ENCODE measurements at places on chromosomes 12 and 14. TPM values are rescaled to one million over a fixed set of nuclear protein-coding genes. Genes with fewer than 3 reads are reported as not detected.

Gene C12orf56
- not detected for total RNA-seq

- no peaks in the 10 kb centered on the region for H3K27me3 ChIP-seq
- H3K36me3 ChIP-seq: no peaks in the 10 kb centered on the region
- H3K4me3 ChIP-seq: no peak overlapping the region
- no peak for DNase-seq
- no peak overlapping the region for H3K27ac ChIP-seq
These were observed 12.8 kb downstream of the ACADS start for GRCh38 chr12:120738252-120739030.

GRCh38 chr12:1531654-1532374 lies 62.6 kb downstream of the FBXL14 start:
- no peak for DNase-seq
- H3K4me1 ChIP-seq: no peaks in the 10 kb centered on the region
- H3K36me3 ChIP-seq: no peaks in the 10 kb centered on the region
- no peak overlapping the region for H3K27ac ChIP-seq

Gene GUCY2C
- not detected for total RNA-seq

Gene DPPA3
- total RNA-seq: not detected

Gene PIWIL1
- total RNA-seq: not detected

- DNase-seq: no peak
- no peak overlapping the region for H3K4me3 ChIP-seq
- H3K27ac ChIP-seq: no peak overlapping the region
- peaks cover 10% of the 10 kb centered on the region for H3K4me1 ChIP-seq
- H3K36me3 ChIP-seq: no peaks in the 10 kb centered on the region
These were observed 75.0 kb upstream of the HIF1A start for GRCh38 chr14:61620130-61620946.

Gene IL23A
- 0.23 TPM for total RNA-seq

GRCh38 chr14:68368850-68369249 lies 424.0 kb downstream of the ZFP36L1 start:
- no peaks in the 10 kb centered on the region for H3K27me3 ChIP-seq
- H3K4me3 ChIP-seq: no peak overlapping the region
- no peaks in the 10 kb centered on the region for H3K36me3 ChIP-seq
- H3K4me1 ChIP-seq: peaks cover 21% of the 10 kb centered on the region
- H3K27ac ChIP-seq: no peak overlapping the region

Gene SLC6A15
- total RNA-seq: not detected

Gene DEGS2
- not detected for total RNA-seq

GRCh38 chr12:108670066-108670631 lies 36.5 kb upstream of the SELPLG start:
- H3K4me3 ChIP-seq: no peak overlapping the region
- no peak for DNase-seq
- H3K4me1 ChIP-seq: peaks cover 41% of the 10 kb centered on the region
- H3K27ac ChIP-seq: no peak overlapping the region

- H3K36me3 ChIP-seq: peaks cover 27% of the 10 kb centered on the region
- H3K27ac ChIP-seq: no peak overlapping the region
- no peak for DNase-seq
- no peaks in the 10 kb centered on the region for H3K27me3 ChIP-seq
- H3K4me1 ChIP-seq: peaks cover 26% of the 10 kb centered on the region
These were observed 26.1 kb upstream of the RTRAF start for GRCh38 chr14:51963286-51963685.

DNA sequence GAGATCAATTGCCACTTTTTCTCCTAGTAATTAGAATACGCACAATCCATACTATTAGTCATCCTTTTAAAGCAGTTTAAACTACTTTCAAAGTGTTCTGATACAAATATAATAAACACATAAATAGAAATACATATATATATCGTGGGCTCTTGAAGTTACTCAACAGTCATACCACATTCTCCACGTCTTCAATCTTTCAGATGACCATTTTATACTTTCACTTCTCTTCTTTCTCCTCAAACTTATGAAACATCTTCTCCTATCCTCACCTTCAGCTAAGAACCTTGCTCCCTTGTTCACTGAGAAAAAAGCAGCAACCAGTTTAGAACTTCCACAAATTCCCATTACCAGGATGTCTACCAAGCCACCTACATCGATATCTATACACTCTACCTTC lies 19.2 kb downstream of the CEP290 start:
- H3K27me3 ChIP-seq: no peaks in the 10 kb centered on the region
- no peak for DNase-seq
- H3K27ac ChIP-seq: no peak overlapping the region
- H3K36me3 ChIP-seq: no peaks in the 10 kb centered on the region

Gene KCNH3
- total RNA-seq: 0.35 TPM

GRCh38 chr12:59695379-59695778 lies 99.5 kb downstream of the SLC16A7 start:
- H3K36me3 ChIP-seq: no peaks in the 10 kb centered on the region
- no peak overlapping the region for H3K27ac ChIP-seq
- DNase-seq: no peak
- no peaks in the 10 kb centered on the region for H3K27me3 ChIP-seq
- H3K4me3 ChIP-seq: no peak overlapping the region

Gene LMNTD1
- total RNA-seq: not detected

DNA sequence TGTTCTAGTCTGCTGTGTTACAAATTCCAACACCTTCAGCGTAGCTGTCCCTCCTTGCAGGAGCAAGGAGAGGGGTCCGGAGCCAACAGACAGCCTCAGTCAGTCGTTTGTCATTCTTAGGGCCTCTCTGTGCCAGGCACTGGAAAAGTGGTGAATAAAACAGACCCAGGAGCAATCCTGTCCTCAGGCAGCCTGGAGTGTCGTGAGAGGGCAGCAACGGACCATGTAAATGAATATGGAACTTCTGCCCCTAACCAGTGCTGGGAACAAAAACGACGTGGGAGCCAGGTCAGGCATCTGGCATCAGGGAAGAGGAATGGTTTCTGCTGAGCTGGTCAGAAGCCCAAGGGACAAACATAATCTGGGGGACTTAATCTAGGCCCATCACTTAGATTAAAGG lies 64.8 kb upstream of the PSMC1 start:
- H3K36me3 ChIP-seq: no peaks in the 10 kb centered on the region
- no peaks in the 10 kb centered on the region for H3K27me3 ChIP-seq
- H3K27ac ChIP-seq: no peak overlapping the region
- DNase-seq: no peak
- H3K4me3 ChIP-seq: no peak overlapping the region

DNA sequence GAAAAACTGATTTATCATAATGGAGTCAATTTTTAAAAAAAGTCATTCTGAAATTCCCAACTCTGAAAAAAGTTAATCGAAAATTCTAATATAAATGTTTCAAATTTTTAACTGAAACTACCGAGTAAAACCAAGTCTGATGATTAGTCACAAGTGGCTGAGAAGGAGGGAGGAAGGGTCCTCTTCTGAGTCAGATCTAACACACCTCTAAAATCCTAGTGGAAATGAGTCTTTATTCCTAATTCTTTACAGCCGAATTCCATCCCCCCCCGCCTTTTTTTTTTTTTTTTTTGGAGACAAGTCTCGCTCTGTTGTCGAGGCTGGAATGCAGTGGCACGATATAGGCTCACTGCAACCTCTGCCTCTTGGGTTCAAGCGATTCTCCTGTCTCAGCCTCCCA lies 37.9 kb downstream of the RAD9B start:
- no peak for DNase-seq
- no peaks in the 10 kb centered on the region for H3K36me3 ChIP-seq
- no peak overlapping the region for H3K4me3 ChIP-seq
- no peaks in the 10 kb centered on the region for H3K27me3 ChIP-seq

Gene ARHGEF40
- 14.2 TPM for total RNA-seq

Gene CMKLR1
- 6.9 TPM for total RNA-seq

- no peaks in the 10 kb centered on the region for H3K27me3 ChIP-seq
- peaks cover 8% of the 10 kb centered on the region for H3K4me1 ChIP-seq
- no peak overlapping the region for H3K27ac ChIP-seq
- DNase-seq: no peak
- no peaks in the 10 kb centered on the region for H3K36me3 ChIP-seq
- no peak overlapping the region for H3K4me3 ChIP-seq
These were observed 181.1 kb downstream of the ESR2 start for GRCh38 chr14:64112867-64113678.

DNA sequence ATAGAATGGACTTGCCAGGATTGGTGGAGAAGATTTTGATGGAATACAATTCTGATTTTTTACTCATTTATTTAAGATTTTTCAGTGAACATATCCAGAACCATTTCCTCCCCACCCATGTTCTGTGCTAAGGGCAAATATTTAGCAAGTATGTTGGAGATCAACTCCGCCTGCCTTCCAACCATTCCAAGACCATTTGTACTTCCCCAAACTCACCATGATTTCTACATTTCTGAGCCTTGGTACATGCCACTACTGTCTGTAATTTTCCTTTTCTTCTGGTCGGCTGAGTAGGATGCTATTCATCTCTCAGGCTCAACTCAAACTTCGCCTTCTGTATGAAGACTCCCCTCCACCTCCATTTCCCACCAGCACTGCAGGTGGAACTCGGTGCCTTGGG lies 150.6 kb downstream of the NTF3 start:
- H3K4me1 ChIP-seq: peaks cover 88% of the 10 kb centered on the region
- H3K4me3 ChIP-seq: no peak overlapping the region
- H3K36me3 ChIP-seq: no peaks in the 10 kb centered on the region
- peak overlapping the region; percentile 18 for H3K27ac ChIP-seq

GRCh38 chr12:81095501-81096232 lies 17.8 kb downstream of the ACSS3 start:
- no peaks in the 10 kb centered on the region for H3K27me3 ChIP-seq
- H3K4me1 ChIP-seq: peaks cover 4% of the 10 kb centered on the region
- H3K36me3 ChIP-seq: no peaks in the 10 kb centered on the region
- H3K27ac ChIP-seq: no peak overlapping the region
- DNase-seq: no peak
- H3K4me3 ChIP-seq: no peak overlapping the region

DNA sequence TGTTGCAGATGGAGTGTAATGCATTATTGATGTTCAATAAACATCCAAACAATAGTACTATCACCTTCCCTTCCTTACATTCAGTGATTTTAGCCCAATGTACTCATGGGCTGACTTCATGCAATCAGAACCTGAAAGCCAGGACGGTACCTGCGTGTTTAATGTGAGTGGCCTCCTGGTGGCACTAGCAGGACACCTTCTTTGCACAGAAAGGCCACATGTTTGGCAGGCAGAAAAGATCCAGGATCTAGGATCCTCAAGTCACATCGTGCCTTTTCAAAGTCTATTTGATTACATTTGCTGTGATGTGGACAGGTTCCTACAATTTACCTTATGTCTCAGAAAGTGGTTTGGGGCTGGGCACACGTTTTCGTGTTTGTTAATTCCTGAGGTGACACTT lies 82.9 kb downstream of the NEDD1 start:
- peaks cover 6% of the 10 kb centered on the region for H3K4me1 ChIP-seq
- no peak overlapping the region for H3K4me3 ChIP-seq
- H3K27me3 ChIP-seq: peaks cover 46% of the 10 kb centered on the region
- DNase-seq: no peak
- no peak overlapping the region for H3K27ac ChIP-seq

DNA sequence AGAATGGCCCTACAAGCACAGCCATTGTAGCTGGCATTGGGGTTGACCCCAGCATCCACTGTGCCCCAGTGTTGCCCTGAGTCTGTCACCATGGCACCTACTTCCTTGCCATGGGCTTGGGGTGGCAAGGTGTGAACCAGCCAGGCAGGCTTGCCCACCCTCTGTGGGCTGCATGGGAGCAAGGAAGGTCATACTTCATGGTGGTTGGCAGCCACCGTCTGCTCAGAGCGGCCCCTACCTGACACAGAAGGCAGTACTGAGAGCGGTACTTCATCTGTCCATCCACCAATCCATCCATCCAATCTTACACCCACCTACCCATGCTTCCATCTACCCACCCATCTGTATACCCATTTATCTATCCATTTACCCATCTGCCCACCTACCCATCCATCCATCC lies 160.1 kb downstream of the KIF26A start:
- no peaks in the 10 kb centered on the region for H3K4me1 ChIP-seq
- no peak for DNase-seq
- no peak overlapping the region for H3K27ac ChIP-seq

DNA sequence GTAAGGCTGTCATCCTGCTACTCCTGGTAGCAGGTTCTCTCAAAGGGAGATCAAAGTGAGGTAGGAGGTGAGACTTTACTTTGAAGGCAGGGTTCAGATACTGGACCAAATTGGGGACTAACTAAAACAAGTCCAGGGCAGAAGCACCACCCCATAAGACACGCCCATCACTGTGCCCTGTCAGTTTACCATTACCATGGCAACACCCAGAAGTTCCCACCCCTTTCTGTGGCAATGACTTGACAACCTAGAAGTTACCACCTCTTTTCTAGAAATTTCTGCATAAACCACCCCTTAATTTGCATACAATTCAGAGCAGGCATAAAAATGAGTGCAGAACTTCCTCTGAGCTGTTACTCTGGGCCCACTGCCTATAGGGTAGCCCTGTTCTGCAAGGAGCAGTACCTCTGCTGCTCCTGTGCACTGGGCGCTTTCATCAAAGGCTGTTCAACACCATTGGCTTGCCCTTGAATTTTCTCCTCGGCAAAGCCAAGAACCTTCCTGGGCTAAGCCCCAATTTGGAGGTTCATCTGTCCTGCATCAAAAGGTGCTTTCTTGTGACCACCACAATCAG lies 64.8 kb upstream of the MAX start:
- DNase-seq: no peak
- peaks cover 7% of the 10 kb centered on the region for H3K4me1 ChIP-seq
- H3K27ac ChIP-seq: no peak overlapping the region

DNA sequence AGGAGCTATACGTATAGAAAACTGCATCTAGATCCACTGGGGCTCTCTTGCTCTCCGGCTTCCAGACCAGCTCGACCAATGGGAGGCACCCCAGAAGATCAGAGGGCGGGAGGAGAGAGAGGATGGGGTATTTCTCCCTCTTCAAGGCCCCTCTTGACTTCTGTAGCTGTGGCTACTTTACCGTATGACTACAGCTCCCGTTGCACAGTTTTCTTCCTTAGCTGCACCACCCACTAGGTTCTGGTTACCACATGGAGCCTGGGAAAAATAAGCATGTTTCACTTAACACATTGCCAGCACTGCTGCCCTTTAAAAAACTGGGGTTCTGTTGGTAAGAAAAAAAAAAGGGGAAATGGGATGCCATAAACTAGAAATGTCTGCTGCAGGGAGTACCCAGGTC lies 214.4 kb downstream of the TBX5 start:
- H3K36me3 ChIP-seq: no peaks in the 10 kb centered on the region
- no peaks in the 10 kb centered on the region for H3K27me3 ChIP-seq
- H3K4me3 ChIP-seq: no peak overlapping the region
- H3K27ac ChIP-seq: no peak overlapping the region
- peaks cover 2% of the 10 kb centered on the region for H3K4me1 ChIP-seq

- H3K27me3 ChIP-seq: no peaks in the 10 kb centered on the region
- no peak for DNase-seq
- peak overlapping the region; percentile 86 for H3K27ac ChIP-seq
- H3K36me3 ChIP-seq: no peaks in the 10 kb centered on the region
- peaks cover 18% of the 10 kb centered on the region for H3K4me1 ChIP-seq
- no peak overlapping the region for H3K4me3 ChIP-seq
These were observed 8.2 kb downstream of the HIP1R start for GRCh38 chr12:122843455-122843854.

GRCh38 chr12:94670898-94671297 lies 20.5 kb upstream of the TMCC3 start:
- no peaks in the 10 kb centered on the region for H3K36me3 ChIP-seq
- no peak overlapping the region for H3K4me3 ChIP-seq
- H3K4me1 ChIP-seq: peaks cover 21% of the 10 kb centered on the region
- DNase-seq: no peak
- H3K27ac ChIP-seq: no peak overlapping the region

Gene INSM2
- not detected for total RNA-seq

Measured in heart right ventricle (tissue), 16 donors.